G401 (cell line): ENCODE measurements at places on chromosomes 7 and 10.

- DNase-seq, result no peak
Measured at GRCh38 chr7:117781707-117782106, 91.5 kb downstream of the CTTNBP2 start.

DNA sequence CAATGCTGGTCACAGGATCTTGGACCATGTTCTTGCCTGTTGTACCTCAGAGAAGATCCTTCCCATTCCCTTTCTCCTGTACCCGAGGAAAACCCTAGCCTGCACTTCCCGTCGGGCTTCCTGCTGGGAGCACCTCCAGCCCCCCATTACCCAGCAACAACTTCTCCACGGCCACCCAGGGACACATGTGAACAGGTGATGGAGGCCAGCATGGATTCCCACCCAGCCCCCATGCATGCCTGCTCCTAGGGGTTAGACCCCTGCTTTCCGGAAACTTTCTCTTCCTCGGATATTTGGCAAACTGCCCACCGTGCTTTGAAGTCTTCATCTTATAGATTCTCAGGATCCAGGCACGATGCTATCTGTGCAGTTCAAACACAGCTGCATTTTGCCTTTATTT, 67.3 kb downstream of the CALML3 start:
- no peak for DNase-seq

DNA sequence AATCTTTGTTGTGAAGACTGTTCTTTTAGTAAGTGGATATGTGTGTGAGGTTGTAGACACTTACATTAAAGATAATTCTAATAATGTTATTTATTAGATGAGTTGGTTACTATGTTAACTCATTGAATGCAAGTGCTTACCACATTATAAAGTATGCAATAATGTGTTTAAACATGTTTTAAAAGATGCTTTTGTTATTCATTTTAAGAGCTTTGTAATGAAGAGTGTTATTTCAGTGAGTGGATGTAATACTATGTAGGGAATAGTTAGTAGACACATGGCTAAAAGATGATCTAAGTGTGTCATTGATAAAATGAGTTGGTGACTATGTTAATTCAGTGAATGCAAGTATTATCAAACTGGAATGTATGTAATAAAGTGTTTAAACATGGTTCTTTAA, 70.0 kb upstream of the VOPP1 start:
- no peak for DNase-seq

DNA sequence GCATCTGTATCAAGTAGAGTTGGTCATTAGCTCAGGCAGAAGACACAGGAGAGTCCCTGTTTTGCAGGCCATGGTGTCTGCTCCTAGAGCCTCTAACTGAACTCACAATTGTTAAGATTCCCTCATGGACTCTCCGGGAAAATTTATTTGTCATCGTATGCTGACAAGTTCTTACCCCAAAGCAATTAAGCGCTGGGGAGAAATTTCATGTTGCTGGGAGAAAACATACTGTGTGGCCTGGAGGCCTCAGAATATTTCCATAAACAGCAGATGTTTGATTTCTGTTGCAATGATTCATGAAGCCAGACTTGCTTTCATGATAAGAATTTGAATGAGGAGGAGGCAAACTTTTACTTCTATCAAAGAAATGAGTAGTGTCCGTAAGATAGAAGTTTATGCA, 583.2 kb downstream of the GATA3 start:
- no peak for DNase-seq

GRCh38 chr7:147089608-147090007, 973.0 kb downstream of the CNTNAP2 start:
- no peak for DNase-seq
